ENCODE measurements at places on chromosomes 11 and 22.

GRCh38 chr11:19919050-19919561, 206.5 kb downstream of the NAV2 start:
- peak; percentile 96 for DNase-seq

DNA sequence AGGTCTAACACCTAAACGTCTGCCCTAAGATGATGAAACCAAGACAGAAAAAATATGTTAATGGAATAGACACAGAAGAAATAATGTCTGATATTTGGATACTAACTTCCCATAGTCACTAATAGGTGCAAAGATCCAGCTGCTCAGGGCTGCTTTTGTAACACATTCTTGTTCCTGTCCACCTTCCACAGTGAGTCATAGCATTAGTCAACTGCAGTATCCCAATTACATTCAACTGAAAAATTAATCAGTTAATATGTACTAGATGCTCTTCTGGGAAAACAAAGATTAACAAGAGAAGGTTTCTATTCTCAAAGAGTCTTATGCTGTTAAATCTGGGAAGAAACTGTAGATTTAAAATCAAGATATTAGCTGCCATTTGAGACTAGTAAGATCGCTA, 47.6 kb downstream of the HEPHL1 start:
- DNase-seq = no peak

GRCh38 chr22:46740910-46741780, 3.1 kb upstream of the CERK start:
- no peak for DNase-seq

DNA sequence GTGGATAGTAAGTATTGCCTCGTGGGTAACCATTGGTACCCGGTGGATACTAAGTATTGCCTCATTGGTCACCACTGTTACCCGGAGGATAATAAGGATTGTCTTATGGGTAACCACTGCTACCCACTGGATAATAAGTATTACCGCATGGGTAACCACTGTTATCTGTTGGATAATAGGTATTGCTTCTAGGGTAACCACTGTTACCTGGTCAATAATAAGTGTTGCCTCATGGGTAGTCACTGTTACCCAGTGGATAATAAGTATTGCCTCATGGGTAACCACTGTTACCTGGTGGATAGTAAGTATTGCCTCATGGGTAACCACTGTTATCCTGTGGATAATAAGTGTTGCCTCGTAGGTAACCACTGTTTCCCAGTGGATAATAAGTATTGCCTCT, 22.6 kb upstream of the NXPE4 start:
- no peak for DNase-seq
